Chondrocyte (in vitro differentiated cells): ENCODE measurements at places on chromosomes 2 and 18. TPM values are rescaled to one million over a fixed set of nuclear protein-coding genes. Genes with fewer than 3 reads are reported as not detected.
A peak's percentile ranks its signal among the peaks of the same experiment; 100 is the strongest.

The BCL11A gene
- total RNA-seq = 11.1 to 15.4 TPM (median 13.4 TPM) in 3 replicates

GRCh38 chr2:178990533-178991241 is 59.2 kb downstream of the CCDC141 start:
- no peak overlapping the region for H3K4me3 ChIP-seq
- peaks cover 2% of the 10 kb centered on the region for H3K27me3 ChIP-seq
- no peak overlapping the region for H3K27ac ChIP-seq
- no peak for DNase-seq

- no peaks in the 10 kb centered on the region for H3K27me3 ChIP-seq
- H3K4me3 ChIP-seq = no peak overlapping the region
- H3K36me3 ChIP-seq = no peaks in the 10 kb centered on the region
- DNase-seq = no peak
- H3K4me1 ChIP-seq = peaks cover 68% of the 10 kb centered on the region
- peak overlapping the region; percentile 55 for H3K27ac ChIP-seq
Measured at GRCh38 chr2:220043155-220043989, 415.9 kb downstream of the SLC4A3 start.

- H3K4me3 ChIP-seq = no peak overlapping the region
- no peaks in the 10 kb centered on the region for H3K36me3 ChIP-seq
- DNase-seq = no peak
- H3K27me3 ChIP-seq = no peaks in the 10 kb centered on the region
Measured at GRCh38 chr2:138454761-138455160, 46.8 kb upstream of the SPOPL start.

DNA sequence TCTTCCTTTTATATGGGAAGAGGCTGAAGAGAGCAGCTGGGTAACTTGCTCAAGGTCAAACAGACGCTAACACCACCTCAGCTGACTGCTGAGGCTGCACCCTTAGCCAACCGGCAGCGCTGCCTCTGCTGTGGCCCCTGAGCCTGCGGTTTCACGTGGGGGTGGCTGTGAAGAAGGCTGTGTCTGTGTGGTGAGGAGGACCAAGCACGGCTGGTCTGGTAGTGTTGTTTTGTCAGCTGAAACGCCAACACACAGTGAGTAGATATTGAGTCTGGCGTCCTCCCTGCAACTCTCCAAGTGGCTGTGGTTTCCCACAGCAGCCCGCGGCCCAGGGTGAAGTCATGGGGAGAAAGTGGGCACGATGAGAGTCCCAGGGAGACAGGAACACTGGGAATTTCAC is 69.6 kb downstream of the THNSL2 start:
- H3K27me3 ChIP-seq = peaks cover 4% of the 10 kb centered on the region
- no peaks in the 10 kb centered on the region for H3K4me1 ChIP-seq
- H3K27ac ChIP-seq = no peak overlapping the region
- no peak overlapping the region for H3K4me3 ChIP-seq
- no peak for DNase-seq
- H3K36me3 ChIP-seq = no peaks in the 10 kb centered on the region

DNA sequence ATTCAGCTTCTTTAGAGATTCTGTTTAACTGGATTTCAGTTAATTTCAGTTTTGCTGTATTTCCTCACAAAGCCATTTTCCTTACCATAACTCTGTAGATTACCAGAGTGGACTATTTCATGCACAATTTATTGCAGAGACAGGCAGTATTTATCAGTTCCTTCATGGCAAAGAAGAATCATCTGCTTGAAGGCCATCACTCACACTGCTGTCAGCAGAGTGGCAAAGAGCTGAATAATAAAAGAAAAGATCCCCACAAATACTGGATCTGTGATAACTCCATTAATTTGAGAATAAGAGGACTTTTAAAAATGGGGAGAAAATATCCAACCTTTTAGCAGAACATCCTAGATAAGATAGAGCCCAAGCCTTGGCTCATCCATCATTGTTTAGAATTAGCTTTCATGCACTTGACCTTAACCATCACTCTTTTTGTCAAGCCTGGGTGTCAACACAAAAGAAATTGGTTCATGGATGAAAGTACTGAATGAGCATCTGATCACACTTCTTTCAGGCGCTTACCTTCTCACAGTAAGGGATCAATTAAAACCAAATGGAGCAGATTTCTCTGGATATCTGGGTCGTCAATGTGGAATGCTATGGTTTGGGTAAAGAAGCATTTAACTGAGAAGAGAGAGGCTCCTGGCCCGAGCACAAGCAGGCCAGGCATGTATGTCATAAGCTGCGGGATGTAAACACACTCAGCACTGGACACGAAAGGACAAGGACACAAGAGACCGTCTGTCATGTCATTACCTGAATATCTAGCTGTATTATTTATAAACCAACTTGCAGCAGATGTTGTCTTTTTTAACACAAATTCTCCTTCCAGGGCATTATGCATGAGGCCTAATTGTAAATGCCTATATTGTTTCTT is 376.2 kb downstream of the ZNF521 start:
- no peaks in the 10 kb centered on the region for H3K36me3 ChIP-seq
- H3K27me3 ChIP-seq = peaks cover 2% of the 10 kb centered on the region
- H3K4me1 ChIP-seq = no peaks in the 10 kb centered on the region
- H3K27ac ChIP-seq = no peak overlapping the region
- no peak for DNase-seq
- H3K4me3 ChIP-seq = no peak overlapping the region

- no peak overlapping the region for H3K4me3 ChIP-seq
- DNase-seq = no peak
- peak overlapping the region; percentile 62 for H3K27ac ChIP-seq
- H3K36me3 ChIP-seq = peaks cover 13% of the 10 kb centered on the region
Measured at GRCh38 chr2:173192071-173192470, 116.4 kb downstream of the MAP3K20 start.

The UGT1A7 gene
- 0.12 to 0.23 TPM in 2 of 3 replicates, not detected in the other for total RNA-seq
